ENCODE measurements at places on chromosomes 6 and 20. TPM values are rescaled to one million over a fixed set of nuclear protein-coding genes. Genes with fewer than 3 reads are reported as not detected.

The OPN5 gene
- total RNA-seq, result not detected

The DNMT3B gene
- total RNA-seq, result 0.24 TPM

The TENT5A gene
- 3.1 TPM for total RNA-seq

The MUC22 gene
- total RNA-seq, result 0.05 TPM

The OPRL1 gene
- 0.15 TPM for total RNA-seq

The TMEM242 gene
- 5.2 TPM for total RNA-seq

The CALHM5 gene
- 1.5 TPM for total RNA-seq

The ZNF341 gene
- 4.6 TPM for total RNA-seq

The KCNS1 gene
- total RNA-seq, result not detected

The RGL2 gene
- 41.4 TPM for total RNA-seq

The PLA2G7 gene
- not detected for total RNA-seq

The PXDC1 gene
- 47.1 TPM for total RNA-seq

The BTNL2 gene
- not detected for total RNA-seq

The NKX2-4 gene
- not detected for total RNA-seq

The ETV7 gene
- total RNA-seq, result not detected

The C6orf15 gene
- not detected for total RNA-seq

The CPNE5 gene
- total RNA-seq, result not detected

The ESR1 gene
- 1.1 TPM for total RNA-seq

The TRERF1 gene
- 0.47 TPM for total RNA-seq

The CRIP3 gene
- not detected for total RNA-seq

The SLC22A16 gene
- not detected for total RNA-seq

The DEF6 gene
- 0.95 TPM for total RNA-seq

The HLA-DQB1 gene
- 1.5 TPM for total RNA-seq

The GTPBP2 gene
- 27.3 TPM for total RNA-seq

The CST3 gene
- total RNA-seq, result 771 TPM

The GRM1 gene
- total RNA-seq, result not detected

The OXT gene
- total RNA-seq, result not detected

The TMEM14A gene
- total RNA-seq, result not detected

The TBXT gene
- total RNA-seq, result not detected

The SUMO4 gene
- total RNA-seq, result 0.33 TPM
